ENCODE measurements at places on chromosomes 4 and X.

GRCh38 chrX:8484360-8484949 is 19.8 kb downstream of the VCX3B start:
- DNase-seq: no peak

- no peak for DNase-seq
These were observed 82.5 kb downstream of the GPAT3 start for GRCh38 chr4:83618431-83618830.

- DNase-seq: no peak
These were observed 92.0 kb downstream of the GUCY2F start for GRCh38 chrX:109389917-109390316.

- DNase-seq: peak; percentile 8
These were observed 814 bp upstream of the RBM47 start for GRCh38 chr4:40630335-40631021.

- no peak for DNase-seq
These were observed 13.6 kb upstream of the RBM3 start for GRCh38 chrX:48560681-48561080.

DNA sequence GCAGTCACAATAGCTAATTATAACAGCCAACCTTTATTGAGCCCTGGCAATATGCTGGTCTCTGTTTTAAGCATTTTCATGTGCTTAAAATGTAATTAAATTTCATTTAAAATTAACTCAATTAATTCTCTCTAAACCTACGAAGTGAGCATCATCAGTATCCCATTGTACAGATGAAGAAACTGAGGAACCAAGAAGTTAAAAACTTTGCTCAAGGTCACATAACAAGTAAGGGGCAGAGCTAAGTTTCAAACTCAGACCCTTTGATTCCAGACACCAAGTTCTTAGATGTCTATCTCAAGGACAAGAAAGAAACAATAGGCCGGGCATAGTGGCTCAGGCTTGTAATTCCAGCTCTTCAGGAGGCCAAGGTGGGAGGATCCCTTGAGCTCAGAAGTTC is 55.9 kb upstream of the NFKB1 start:
- no peak for DNase-seq

DNA sequence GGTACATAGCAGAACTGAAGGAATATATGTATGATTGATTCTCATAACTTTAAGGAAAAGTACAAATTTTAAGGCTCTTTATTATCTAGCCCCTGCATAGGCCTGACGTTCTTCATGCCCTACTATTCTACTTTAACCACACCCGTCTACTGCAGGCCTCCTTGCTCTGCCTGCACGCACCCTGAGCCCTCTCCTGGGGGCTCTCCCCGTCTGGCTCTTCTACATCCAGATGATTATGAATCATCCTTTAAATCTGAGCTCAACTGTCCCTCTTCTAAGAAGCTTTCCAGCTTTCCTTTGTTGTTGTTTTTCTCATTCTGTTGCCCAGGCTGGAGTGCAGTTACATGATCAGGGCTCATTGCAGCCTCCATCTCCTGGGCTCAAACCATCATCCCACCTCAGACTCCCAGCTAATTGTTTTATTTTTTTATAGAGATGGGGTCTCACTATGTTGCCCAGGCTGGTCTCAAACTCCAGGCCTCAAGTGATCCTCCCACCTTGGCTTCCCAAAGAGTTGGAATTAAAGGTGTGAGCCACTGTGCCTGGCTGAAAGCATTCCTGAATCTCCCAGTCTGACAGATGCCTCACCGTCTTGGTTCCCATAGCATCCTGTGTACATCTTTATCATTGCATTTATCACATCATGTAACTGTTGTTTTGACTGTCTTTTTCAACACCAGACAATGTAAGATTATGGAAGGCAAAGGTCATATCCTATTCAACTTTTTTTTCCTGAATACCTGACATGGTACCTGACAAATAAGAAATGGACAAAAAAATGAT is 89.2 kb downstream of the WDFY3 start:
- DNase-seq: no peak
